Motor neuron (in vitro differentiated cells): ENCODE measurements at places on chromosomes 12 and 14.

GRCh38 chr14:72444701-72445100 is 449.2 kb downstream of the DPF3 start:
- no peak for ATAC-seq

GRCh38 chr12:6532051-6532926 is 2.0 kb upstream of the GAPDH start:
- ATAC-seq = peak; percentile 1

DNA sequence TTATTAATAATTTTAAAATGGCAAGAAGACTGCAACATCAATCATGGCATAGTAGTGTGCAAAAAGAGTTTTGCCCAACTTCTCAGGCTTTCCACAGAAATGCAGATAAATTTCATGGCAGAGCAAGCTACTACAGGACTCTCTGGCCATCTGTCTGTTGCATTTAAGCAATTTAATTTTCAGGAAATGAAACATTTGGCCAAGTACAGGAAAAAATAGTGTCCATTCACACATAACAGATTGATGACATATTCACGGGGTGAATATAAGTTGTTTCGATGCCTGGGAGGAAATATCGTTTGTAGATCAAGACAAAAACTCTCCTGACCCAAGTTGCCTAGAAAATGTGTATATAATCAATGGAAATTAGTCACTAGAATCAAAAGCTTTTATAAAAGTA is 324.0 kb downstream of the PRKD1 start:
- no peak for ATAC-seq

DNA sequence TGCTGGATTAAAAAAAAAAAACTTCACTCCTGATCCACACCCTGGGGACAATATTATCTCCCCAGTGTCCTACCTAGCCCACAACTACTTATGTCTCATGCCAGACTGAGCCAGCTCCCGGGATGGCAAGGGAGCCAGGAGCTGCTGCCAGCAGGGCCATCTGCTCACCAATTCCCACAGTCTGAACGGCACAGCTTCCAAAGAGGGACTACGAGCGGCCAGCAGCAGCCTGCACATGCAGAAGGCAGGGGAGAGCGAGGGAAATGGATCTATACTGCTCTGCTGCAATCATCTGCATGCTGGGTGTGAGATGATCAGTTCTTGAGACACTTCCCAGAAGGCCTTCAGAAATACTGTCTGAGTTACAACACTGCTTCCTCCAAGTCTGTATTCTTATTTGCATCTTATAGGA is 11.1 kb downstream of the SSH1 start:
- no peak for ATAC-seq

GRCh38 chr14:55867719-55868118 is 250.5 kb upstream of the PELI2 start:
- no peak for ATAC-seq

GRCh38 chr14:29643433-29644211 is 284.0 kb downstream of the PRKD1 start:
- no peak for ATAC-seq

- ATAC-seq = no peak
These were observed 66.5 kb downstream of the PLEKHG7 start for GRCh38 chr12:92769124-92769901.

DNA sequence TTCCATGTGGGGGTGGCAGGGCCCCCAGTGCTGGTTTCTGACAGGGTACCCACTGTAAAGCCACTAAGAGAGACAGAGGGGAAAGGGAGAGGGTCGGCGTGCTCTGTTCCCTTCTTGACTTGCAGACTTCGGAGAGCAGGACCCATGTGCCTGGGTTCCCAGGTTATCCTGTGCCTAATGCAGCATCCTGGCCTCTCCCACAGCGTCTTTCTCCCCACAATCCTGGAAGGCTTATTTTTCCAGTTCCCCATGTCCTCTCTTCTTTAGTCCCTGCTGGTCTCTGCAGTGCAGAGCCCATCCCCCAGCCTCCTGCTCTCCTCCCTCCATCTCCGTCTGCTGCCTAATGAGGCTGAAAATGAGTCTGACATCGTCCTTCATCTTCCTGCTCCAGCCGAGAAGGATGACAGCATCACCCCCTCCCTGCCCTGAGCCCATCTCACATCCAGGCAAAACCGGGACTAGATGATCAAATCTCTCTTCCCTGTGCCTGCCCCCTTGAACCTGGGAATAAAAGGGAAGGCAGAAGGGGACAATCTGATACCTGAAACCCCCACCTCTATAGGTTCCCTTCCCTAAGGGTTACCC is 15.1 kb downstream of the CALCOCO1 start:
- ATAC-seq = no peak

- no peak for ATAC-seq
These were observed 204.0 kb upstream of the ALG10 start for GRCh38 chr12:33818313-33818712.

DNA sequence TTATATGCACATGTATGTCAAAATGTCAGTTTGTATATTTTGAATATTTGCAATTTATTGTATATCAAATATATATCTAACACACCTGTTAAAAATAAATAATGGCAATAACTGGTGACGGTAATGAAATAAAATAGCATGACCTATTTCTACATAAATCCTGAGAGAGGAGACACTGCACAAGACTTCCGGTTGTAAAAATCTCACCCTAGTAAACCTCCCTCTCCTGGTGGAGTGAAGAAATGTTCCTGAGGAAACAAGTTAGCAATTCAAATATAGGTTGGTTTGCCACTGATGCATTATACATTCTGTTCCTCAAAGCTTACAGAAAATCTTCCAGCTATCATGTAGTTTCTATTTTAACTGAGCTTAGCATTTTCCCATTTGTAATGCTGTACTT is 166.1 kb upstream of the SYT10 start:
- no peak for ATAC-seq

- ATAC-seq = peak; percentile 93
These were observed 28.0 kb downstream of the DAO start for GRCh38 chr12:108907839-108908351.

- no peak for ATAC-seq
These were observed 252.1 kb downstream of the LRIG3 start for GRCh38 chr12:58668233-58668632.

- no peak for ATAC-seq
These were observed 36.8 kb upstream of the G2E3 start for GRCh38 chr14:30521899-30522736.

- no peak for ATAC-seq
These were observed 27.3 kb upstream of the EMP1 start for GRCh38 chr12:13169272-13169671.

- ATAC-seq = no peak
These were observed 19.1 kb upstream of the CEP170B start for GRCh38 chr14:104845834-104846441.

DNA sequence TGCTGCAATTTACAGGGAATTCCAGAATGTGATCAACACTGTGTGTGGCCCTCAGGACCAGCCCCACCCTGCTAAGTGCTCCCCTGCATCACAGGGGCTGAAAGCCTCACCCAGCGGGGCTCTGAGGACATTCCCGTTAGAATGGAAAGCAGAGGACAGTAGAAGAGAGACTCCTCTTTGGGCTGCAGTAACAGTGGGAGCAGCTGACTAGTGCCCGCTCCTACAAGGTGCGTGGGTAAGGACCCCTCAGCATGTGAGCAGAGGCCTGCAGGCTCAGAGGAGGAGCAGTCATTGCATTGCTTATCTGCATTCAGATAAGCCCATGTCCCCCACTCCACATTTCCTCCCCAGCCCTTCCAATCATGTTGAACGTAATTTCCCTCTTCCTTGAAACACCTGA is 120.1 kb downstream of the ITPR2 start:
- ATAC-seq = peak; percentile 27

GRCh38 chr14:69376439-69376838 is 21.7 kb downstream of the ERH start:
- no peak for ATAC-seq

GRCh38 chr12:88578276-88579160 is 1.8 kb downstream of the KITLG start:
- ATAC-seq = peak; percentile 14

DNA sequence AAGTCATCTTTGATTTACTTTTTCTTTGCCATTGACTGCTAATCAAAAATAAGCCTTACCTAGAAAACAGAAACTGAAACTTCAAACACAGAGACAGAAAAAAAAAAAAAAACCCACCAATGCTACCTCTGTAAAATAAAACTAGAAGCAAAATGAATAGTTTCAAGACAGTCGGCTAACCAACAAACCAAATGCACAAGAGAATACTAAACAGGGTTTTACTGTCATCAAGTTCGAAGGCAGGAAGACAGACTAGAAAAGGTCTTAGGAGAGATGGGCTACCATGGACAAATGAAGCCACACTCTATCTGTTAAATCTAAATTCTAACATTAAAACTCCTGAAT is 59.5 kb downstream of the SEL1L start:
- ATAC-seq = no peak

DNA sequence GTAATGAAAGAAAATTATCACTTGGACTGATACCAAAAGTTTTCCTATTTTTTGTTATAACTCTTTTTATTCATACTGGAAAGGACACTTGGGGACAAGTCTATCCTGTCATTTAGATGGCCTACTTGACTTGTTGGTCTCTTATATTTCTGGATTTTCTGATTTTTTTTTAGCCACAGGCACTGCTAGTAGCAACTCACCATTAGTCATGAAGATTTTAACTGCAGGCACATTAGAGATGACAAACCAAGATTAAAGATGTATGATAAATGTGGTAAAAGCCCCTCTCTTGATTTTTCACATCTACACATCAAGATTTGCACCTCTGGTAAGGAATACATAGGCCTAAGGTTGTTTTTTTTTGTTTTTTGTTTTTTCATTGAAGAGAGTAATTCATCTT is 217.0 kb downstream of the SLC25A21 start:
- no peak for ATAC-seq

- no peak for ATAC-seq
These were observed 17.0 kb upstream of the IL22 start for GRCh38 chr12:68270358-68270757.

- ATAC-seq = peak; percentile 24
These were observed 1.0 kb upstream of the KDM2B start for GRCh38 chr12:121581686-121582429.

GRCh38 chr14:56244138-56244789 is 126.1 kb downstream of the PELI2 start:
- peak; percentile 96 for ATAC-seq

DNA sequence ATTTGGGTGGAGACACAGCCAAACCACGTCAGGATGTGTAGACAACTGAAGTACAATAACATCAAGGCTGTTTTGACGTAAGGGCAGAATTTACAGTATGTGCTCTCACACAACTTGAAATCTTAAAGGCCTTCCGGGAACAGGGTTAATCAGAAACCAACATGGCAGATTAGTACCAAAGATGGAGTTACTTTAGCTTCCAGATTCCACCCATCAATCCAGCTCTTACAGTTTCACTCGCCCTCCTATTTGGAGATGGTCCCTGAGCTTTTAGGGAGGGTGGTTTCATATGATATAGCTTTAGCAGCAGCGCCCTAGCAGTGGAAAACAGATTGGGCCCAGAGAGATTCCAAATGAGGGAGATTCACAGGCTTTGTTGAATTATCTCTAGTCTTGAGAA is 2.0 kb upstream of the XPOT start:
- no peak for ATAC-seq

DNA sequence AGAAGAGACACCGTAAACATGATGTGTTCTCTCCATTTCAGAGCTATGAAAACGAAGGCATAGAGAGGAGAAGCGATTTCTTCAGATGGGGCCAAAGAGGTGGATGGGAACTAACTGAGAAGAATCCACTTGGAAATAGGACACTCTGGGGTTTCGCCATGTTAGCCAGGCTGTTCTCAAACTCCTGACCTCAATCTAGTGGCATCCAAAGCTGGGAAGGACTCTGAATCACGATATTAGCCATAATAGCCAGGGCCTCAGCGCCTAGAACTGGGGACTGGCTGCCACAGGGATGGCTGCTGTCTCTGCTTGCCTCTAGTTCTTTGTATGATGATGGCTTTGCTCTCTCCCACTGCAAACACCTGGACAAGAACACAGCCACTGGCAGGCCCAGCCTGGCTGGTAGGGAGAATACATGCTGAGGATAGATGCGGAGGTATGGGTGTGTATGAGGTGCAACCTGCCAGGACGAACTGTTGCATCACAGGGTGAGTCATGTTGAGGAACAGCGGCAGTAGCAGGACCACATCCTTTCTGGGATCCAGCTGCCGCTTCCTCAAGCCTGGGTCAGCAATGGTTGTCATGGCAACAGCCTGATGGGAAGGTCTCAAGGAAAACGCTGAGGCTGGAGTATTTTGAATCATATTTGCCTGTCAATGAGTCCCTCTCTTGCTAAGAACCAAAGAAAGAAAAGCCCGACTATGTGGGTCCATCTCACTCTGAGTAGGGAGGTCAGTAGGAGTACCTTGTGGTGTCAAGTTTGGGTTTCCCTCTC is 31.1 kb downstream of the CCDC177 start:
- peak; percentile 87 for ATAC-seq

- no peak for ATAC-seq
These were observed 51.2 kb downstream of the OSBPL8 start for GRCh38 chr12:76508128-76508980.

- ATAC-seq = no peak
These were observed 77.6 kb upstream of the PARP11 start for GRCh38 chr12:3950714-3951320.
